Activated naive CD4-positive, alpha-beta T cell treated with anti-CD3 and anti-CD28 coated beads, Interleukin-2, amount 50 U/mL, for 72 hours (primary cell): ENCODE measurements at places on chromosomes 3 and 15.

GRCh38 chr3:9198899-9199335 lies 50.5 kb downstream of the SRGAP3 start:
- no peak for DNase-seq

- no peak for DNase-seq
Measured at GRCh38 chr15:34114215-34114614, 12.3 kb downstream of the PGBD4 start.

GRCh38 chr3:143643905-143644304 lies 204.4 kb downstream of the SLC9A9 start:
- DNase-seq: no peak

- no peak for DNase-seq
Measured at GRCh38 chr3:28262001-28262400, 20.6 kb downstream of the CMC1 start.
